Heart left ventricle (tissue), 16 donors: ENCODE measurements at places on chromosomes 2 and 18. TPM values are rescaled to one million over a fixed set of nuclear protein-coding genes. Genes with fewer than 3 reads are reported as not detected.

GRCh38 chr18:13657974-13658373 is 68.4 kb downstream of the FAM210A start:
- no peak for DNase-seq

- no peak for DNase-seq
Observed at GRCh38 chr18:35443434-35443833, 54.3 kb downstream of the INO80C start.

- no peak for DNase-seq
Observed at GRCh38 chr2:150586858-150587257, 99.4 kb upstream of the RND3 start.

GRCh38 chr18:3869848-3870247 is 419.9 kb downstream of the TGIF1 start:
- no peak for DNase-seq

The HOXD12 gene
- not detected for polyA plus RNA-seq
